Testis (tissue), 5 donors: ENCODE measurements at places on chromosomes 11 and 22. TPM values are rescaled to one million over a fixed set of nuclear protein-coding genes. Genes with fewer than 3 reads are reported as not detected.

DNA sequence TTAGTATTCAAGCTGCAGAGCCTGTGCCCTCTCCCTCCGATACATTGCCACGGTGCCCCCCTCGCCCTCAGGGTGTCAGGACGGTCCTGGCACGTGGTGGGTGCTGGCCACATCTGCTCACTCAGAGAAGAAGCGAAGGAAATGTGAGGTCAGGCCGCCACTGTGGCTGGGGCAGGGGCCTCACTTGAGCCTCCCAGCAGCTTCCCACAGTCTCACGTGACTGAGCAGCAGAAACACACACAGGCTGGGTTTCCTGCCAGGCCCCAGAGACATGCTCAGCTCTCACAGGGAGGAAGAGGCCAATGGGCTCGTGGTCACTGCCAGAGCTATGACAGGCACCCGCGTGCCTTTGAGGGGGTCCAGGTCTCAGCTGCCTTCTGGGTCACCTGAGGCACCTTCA is 37.9 kb upstream of the PRR5 start:
- DNase-seq: peak; percentile 78

DNA sequence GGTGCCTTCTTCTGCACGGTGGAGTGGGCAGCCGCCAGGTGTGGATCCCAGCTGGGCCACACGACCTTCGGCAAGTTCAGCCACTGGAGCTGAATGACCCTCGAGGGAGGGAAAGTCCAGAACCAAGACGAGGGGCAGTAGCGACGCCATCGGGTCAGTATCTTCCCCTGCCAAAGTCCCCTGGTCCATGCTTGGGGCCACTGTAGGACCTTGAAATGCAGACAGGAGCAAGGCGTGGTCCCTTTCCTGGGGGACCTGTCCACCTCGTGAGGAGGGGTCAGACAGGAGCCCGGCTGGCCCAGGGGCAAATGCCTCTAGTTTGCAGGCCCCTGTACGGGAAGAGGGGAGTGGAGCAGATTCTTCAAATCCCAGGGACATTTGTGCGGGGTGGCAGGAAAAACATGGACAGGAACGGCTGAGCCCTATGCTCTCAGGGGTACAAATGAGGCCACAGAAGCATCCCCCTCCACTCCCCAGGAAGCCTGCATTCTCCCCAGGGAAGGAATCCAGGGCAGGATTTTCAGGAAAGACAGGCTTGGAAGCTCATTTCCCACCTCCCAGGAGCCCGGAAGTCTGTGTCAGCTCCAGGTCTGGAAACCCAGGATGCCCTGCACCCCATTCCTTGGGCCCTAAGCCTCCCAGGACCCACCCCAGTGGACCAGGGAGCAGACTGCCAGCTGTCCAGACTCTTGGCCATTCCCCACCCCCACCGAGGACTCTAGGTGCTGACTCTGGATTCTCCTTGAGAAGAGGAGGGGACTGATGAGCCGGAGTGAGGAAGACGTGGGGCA is 6.6 kb downstream of the SHANK2 start:
- DNase-seq: no peak

The TCN2 gene
- total RNA-seq: 40.7 TPM

DNA sequence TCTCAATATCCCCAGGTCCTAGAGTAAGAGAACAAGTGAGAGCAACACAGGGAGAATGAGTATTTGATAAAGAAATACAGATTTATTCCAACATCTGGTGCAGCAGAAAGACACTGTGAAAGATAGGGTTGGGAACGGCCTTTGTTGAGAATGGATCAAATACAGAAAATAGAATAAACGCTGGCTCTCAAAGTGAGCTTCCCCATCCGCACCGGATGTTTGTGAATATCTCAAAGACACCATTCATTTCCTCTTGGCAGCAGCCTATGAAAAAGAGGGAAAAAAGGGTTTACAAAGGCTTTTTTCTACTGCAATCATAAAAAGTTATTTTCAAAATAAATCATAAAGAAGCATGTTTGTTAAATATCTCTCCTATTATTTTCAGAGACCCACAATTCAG is 279.3 kb downstream of the CASP12 start:
- DNase-seq: no peak
